ENCODE measurements at places on chromosomes 6 and 20.

DNA sequence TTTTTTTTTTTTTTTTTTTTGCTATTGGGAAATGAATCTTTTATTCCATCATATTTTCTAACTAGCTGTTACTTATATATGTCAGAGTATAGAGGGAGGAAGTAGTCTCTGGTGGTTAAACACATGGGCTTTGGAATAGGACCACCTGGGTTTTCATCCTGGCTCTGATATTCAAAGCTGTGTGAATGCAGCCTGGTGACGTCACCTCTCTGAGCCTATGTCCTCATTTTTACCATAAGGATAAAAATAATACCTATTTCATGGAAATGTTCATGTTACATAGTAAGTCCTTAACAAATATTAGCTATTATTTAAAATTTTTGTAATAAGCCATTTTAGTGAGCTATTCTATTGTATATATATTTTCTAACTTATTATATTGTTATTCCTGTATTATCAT lies 58.8 kb upstream of the TOX2 start:
- no peak for DNase-seq

GRCh38 chr6:14082771-14083170 lies 34.8 kb upstream of the CD83 start:
- DNase-seq, result no peak

DNA sequence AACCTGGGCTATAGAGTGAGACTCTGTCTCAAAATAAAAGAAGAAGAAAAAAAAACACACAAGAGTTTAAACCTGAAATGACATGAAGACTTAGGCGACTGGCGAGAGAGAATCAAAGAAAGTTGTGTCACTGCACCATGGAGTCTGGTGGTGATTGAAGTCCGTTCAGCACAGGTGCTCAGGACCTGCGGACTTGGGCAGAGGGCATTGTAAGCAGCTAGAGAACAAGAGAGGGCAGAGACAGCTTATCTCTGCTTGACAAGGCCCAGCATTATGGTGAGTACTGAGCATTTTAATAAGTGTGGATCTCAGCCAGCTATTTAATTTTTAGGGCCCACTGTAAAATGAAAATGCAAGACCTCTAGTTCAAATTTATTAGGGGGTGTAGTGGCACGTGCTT lies 31.5 kb downstream of the BANF2 start:
- DNase-seq, result no peak

DNA sequence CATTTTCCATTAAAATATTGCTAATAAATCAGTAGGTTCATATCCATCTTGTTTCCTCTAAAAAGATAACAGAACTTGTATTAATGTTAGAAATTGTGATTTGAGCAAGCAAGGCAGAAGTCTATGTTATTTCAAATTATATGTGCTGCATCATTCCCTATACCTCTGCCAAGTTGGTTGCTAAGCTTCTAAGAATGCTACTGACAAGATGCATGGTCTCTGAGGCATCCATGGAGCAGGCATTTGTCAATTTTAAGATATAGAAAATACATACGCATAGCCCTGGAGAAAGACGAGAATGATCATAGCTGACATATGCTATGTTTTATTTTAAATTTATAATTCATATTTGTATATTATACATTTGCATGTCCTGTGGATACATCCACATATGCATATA lies 168.3 kb upstream of the THEMIS start:
- DNase-seq, result no peak

DNA sequence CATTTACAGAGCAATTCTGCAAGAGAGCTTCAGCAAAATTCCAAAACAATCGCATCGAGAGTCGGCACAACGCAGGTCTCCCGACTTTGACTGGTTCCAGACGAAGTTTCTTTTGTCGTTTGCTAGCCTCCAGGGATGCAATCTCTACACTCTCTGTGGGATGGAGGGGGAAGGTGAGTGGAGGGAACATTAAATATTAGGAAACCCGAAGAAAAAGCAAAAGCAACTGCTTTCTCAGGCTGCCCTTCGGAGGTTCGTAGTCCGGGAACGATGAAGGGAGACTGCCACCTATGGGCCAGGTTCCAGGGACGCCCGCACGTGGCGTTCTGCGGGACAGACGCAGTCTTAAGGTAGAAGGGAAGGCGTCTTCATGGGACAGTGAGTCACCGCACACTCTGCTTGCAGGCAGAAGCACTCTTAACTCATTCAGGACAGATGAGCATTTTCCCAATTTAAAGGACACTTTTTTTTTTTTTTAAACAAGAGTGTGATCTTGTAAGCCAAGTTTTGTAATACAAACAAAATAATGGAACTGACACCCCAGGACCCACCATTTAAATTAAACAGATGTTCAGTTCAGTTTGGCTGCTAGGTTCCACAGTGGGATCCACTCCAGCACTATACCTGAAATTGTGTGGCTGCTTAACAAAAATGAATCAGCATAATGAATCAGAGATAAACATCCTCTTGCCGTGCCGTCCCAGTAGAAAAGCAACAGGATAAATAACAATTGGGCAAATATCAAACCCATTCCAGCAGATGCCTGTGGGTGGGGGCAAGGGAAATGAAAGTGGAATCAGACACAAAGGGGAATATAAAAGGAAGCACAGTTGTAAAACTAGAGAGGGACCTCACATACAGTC lies 65.8 kb upstream of the ARMC2 start:
- DNase-seq, result peak; percentile 65

DNA sequence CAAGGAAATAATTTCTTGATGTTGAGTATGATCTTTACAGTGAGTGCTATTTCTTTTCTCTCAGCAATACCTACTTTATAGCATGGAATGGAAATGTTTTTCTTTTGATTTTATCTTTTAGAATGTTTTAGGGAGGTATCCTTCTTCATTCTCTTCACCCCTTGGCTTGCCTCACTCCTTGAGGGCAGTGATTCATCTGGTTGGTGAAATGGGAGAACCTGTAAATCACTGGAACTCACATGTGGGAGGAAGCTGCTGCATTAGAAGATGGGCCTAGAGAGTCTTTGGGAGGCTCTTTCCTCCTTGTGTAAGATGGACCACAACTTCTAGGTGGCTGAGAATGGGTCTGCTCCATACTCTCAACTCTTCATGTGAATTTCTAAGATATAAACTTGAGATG lies 244.8 kb upstream of the SYNCRIP start:
- DNase-seq, result no peak

DNA sequence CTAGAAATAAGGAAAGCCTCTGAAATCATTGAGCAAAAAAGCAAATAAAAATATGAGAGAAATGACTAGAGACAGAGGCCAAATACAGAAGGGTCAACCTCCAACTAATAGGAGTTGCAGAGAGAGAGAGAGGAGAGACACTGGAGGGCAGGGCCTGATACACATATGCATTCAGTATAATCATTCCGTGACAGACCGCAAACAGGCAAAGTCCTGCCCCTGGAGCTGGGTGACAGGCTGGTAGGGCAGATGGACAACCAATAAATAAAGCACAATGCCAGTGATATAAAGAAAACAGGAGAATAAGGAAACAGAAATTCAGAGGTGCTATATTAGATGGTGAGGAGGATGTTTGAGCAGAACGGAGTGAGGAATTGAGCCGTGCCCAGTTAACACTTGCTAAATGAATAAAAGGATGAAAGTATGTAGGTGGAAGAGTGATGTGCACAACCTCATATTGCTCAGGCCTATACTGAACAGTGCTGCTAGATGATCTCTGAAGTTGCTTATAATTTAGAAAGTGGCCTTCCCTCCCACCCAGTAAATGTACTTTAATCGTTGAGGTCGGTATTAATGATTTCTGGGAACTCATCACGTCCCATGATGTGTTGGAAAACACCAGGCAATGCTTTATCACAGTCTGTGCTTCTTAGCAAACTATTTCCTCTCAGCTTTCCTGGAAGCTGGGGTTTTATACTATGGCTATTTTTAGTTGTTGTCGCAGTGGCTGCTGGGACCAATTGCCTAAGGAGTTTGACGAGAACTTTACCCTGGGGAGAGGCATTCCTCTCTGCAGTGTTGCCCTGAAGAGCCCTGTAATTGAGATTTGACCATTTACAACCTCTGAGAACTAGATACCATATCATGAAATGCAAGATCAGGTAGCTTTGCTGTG lies 37.6 kb upstream of the CLIC5 start:
- no peak for DNase-seq

GRCh38 chr6:131545317-131545716 lies 27.7 kb upstream of the ARG1 start:
- DNase-seq, result no peak

DNA sequence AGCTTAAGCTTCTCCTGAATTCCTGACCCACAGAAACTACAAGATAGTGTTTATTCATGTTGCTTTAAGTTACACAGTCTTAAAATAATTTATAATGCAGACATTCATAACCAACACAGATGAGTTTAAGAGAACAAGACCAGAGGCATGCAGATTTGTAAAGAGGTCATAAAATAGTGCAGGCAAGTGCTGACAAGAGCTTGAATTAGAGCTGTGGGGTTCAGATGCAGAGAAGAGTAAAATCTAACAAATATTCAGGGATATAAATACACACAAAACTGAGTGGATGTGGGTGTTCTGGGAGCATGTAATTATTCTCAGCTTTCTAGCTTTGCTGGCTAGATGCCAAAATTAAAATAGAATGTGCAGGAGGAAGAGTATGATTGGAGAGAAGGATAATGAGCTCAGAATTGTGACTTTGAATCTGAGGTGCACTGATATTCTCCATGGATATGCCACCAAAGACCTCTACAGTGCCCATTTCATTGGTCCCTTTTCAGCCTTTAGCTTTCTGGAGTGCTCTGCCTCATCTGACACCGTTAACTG lies 291.9 kb upstream of the SGK1 start:
- DNase-seq, result no peak

DNA sequence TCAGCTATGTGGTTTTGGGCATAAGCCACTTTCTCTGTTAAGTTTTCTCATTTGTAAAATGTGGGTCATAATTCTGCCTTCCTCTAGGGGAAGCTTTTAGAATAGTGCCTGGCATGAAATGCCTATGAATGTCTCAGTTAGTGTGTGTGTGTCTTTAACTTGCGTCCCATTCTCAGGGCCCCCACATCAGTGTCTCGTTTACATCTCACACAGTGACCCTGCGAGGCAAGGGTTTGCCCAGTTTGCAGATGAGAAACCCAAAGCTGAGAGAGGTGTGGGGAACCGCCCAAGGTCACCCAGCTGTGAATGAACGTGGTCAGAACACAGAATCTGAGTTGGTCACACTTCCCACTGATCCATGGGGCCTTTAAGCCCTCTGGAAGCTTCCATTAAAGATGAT lies 14.1 kb downstream of the DYNLRB1 start:
- DNase-seq, result no peak

- DNase-seq, result peak; percentile 79
These were observed 541.7 kb upstream of the FLRT3 start for GRCh38 chr20:14879020-14879697.

GRCh38 chr20:52269321-52269720 lies 77.7 kb upstream of the ZFP64 start:
- no peak for DNase-seq

GRCh38 chr6:124573953-124574352 lies 388.3 kb upstream of the RNF217 start:
- DNase-seq, result no peak

GRCh38 chr20:32400476-32400875 lies 42.3 kb downstream of the ASXL1 start:
- no peak for DNase-seq

- no peak for DNase-seq
These were observed 115.9 kb upstream of the ARMC2 start for GRCh38 chr6:108732091-108732870.

Data from NCI-H460 (cell line).